ENCODE measurements at places on chromosomes 4 and X.

- DNase-seq, result no peak
These were observed 587 bp downstream of the TACC3 start for GRCh38 chr4:1721666-1722550.

DNA sequence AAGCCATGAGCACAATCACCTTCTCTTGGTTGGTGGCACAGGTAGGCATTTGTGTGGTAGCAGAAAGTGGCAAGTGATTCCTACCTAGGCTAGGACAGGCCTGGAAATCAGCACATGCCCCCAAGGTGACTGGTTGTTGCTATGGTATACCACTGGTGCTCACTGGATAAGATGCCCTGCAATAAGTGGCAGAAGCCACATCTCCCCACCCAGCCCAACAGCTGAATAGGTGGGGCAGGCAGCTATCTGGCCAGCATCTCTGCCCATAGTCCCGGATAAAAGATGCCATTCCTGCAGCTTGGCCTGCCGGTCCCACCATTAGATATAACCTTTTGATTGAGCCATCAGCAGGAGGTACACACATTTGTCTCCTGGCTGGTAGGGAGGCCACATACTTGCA is 21.1 kb downstream of the AMER1 start:
- DNase-seq, result no peak

GRCh38 chr4:8207314-8207713 is 8.2 kb downstream of the SH3TC1 start:
- no peak for DNase-seq

DNA sequence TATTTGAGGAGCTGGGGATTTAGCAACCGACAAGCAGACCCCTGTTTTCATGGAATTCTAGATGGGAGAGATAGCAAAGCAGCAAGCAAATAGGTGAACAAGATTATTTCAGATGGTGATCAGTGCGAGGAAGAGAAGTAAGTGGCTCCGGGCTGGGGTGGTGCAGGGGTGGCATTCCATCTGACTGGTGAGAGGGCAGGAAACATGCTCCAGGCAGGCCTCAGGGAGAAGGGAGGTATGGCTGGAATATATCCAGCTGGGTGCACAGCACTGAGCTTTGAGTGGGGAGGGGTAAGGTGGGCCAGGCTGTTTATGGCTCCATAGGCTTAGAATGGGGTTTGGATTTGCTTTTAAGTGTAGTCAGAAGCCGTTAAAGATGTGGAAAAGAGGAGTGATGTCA is 21.2 kb downstream of the PTTG2 start:
- DNase-seq, result no peak

- DNase-seq, result no peak
These were observed 40.3 kb downstream of the DMD start for GRCh38 chrX:33171041-33171440.

- no peak for DNase-seq
These were observed 210.9 kb downstream of the EVC2 start for GRCh38 chr4:5497489-5497888.

GRCh38 chrX:97328853-97329390 is 445.2 kb downstream of the RPA4 start:
- no peak for DNase-seq

DNA sequence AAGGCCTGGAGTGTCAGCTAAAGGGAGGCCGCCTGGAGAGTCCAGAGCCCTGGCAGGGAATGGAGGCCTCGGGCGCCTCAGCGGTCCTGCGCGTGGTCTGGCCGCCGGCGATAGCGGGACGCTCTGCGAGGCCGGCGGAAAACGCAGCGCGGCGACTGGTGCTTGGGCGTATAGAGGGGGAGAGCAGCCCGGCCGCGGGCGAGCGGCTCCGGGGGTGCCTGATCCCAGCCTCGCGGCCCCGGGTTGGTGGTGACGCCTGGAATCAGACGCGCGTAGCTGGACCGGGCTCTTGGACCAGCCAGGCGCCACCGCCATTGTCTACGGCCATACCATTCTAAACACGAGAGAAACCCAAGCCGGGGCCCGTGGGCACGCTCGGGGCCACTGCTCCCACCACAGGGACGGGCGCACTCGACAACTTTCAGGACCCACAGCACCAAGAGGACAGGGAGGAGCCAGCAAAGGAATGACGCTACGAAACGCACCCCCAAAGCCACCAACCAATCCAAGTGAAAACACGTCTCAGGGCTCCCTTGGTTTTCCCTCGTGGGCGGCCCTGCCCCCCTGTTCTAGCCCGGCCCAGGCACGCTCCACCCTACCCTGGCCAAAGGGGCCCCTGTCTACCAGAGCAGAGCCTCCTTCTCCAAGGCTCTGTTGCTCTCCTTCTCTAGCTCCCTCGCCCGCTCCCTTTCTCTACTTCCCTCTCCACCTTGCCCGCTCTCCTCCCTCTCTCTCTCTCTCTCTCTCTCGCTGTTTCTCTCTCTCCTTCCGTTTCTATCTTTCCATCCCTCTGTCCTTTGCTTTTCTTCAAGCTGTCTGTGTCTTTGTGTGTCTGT is 7.8 kb downstream of the FRG2 start:
- DNase-seq, result no peak

DNA sequence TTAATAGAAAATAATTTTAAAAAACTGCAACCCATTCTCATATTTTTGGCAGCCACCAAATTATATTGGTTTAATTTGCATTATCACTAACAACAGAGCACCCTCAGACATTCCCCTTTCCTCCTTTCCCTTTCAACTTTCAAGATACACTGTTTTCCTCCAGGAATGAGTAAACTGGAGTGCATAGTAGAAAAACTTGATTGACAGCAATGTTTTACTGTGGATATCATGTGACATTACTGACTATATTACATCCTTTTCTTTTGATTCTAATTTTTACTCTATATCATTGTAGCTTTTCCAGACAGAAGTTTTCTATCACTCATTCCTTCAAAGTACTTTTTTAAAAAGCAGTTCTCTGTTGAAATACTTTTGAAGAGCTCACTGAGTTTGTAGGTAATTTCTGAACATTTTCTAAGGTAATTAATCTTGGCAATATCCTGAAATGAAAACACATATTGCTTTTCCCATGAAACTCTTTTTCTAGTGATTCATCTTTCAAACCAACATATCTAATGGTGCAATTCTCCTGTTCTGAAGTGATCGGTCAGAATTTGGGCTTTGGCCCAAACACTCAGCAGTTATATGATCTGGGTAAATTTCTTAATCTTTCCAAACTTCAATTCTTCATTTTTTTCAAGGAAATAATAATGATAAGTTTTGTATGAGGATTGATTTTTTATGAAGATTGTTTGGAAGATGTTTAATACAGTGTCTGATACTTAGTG is 920.4 kb upstream of the EPHA5 start:
- DNase-seq, result no peak

DNA sequence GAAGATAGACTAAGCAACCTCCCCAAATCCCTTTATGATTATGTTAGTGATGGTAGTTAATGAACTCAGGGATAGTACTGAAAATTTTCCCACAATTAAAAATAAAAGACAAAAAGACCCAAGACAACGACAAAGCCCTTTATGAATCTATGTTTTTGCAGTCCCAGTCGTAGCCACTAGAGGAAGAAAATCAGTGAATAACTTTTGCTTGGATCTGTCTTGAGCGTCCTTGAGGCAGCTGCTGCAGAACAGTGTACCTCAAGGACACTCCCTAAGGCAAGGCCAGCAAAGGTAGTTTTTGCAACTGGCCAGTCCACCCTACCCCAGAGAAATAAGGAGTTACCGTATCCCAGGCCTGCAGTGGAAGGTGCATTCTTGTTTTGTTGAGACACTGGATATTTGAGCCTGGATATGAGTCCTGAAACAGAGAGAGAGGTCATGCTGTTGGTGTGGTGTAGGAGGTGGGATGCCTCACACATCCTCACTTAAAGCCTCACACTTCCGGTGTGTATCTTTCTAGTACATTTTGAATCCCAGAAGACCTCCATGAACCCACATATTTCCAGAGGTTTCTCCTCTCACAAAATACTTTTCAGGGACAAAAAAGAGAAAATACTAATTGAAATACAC is 8.7 kb upstream of the TIMM8A start:
- DNase-seq, result no peak

DNA sequence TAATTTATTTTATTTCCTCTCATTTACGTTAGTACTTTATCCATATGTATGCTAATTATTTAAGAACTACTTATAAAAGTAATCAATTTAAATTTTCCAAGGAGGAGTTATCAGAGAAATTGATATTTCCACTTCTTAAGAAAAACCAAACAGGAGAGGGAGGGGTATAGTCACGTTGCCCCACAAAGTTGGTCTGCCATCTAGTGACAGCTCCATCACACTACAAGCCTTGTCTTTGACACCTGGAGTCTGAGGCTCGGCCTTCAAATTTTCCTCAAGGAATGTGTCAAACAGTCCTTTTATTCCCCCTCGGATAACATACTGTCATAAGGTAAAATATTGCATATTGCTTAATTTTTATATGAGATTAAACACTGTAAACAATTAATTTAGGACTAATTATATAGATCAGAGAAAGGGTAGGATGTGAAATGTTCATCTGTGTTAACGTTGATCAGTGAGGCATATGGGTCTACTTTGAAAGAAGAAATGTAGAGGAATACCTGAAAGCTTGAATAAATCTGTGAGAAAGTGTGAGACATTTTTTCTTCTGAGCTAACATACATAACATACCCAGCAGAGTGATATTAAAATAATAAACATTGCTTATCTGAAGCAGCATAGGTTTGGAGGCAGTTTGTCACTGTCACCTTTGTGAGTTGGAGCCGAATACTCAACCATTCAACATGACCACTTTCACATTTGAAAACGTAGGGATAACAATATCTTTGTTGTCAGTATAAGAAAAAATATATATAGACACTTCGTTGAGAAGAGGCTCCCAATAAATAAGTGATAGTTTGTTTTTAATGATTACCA is 114.4 kb downstream of the GLRA3 start:
- no peak for DNase-seq

DNA sequence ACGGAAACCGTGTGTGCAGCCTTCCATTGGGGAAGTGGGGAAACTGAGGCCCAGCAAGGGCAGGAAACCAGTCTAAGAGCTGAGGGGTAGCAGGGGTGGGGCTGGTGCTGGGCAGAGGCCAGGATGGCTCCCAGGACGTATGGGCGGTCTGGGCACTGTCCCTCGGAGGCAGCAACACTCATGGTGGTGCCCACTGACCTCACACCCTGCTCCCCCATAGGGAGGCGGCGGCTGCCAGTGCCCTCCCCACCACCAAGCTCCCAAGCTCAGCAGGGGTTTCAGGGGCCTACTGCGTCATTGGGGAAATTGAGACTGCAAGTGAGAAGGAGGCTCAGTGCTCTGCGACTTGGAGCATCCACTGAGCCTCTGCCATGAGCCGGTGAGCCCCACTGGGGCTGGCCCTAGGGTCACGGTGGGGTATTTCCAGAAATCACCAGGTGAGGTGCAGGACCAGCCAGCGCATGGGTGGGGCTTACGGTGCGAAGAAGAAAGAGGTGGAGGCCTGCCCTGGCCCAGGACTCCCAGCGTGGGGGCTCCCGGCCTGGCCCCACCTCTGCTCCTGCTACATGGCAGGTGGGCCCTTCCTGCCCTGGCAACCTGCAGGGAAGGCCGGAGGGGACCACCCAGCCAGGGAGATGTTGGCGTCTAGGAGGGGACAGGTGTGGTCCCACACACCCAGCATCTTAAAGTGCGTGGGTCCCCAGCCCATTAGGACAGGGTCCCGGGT is 915 bp downstream of the MSANTD1 start:
- DNase-seq, result no peak

- DNase-seq, result no peak
These were observed 11.7 kb downstream of the SLC25A43 start for GRCh38 chrX:119410854-119411253.

- DNase-seq, result no peak
These were observed 94.1 kb upstream of the HPRT1 start for GRCh38 chrX:134365904-134366303.

DNA sequence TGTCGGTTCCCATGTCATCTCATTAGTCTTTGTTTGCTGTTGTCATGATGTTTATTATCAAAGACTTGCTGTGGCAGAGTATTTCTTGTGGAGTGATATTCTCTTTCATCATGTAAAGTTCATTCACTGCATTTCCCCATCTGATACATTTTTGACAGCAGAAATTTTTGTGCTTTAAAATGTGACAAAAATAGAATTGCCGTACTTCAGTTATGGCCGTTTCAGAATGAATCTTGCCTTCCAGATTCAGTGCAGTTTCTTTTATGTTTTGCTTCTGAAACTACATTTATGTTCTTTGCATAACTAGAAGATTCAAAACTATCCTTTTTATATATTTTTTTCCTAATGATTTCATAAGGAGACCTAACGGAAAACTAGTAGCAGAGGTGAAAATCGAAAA is 10.0 kb downstream of the CSTF2 start:
- DNase-seq, result no peak

- no peak for DNase-seq
These were observed 654.6 kb upstream of the GALNT7 start for GRCh38 chr4:172514011-172514410.
